ENCODE measurements at places on chromosomes 13 and 19.

GRCh38 chr19:55152017-55152416 is 3.0 kb upstream of the TNNT1 start:
- no peaks in the 10 kb centered on the region for H3K36me3 ChIP-seq
- H3K27ac ChIP-seq = no peak overlapping the region

- no peak for DNase-seq
- H3K27me3 ChIP-seq = peaks cover 10% of the 10 kb centered on the region
- no peaks in the 10 kb centered on the region for H3K36me3 ChIP-seq
- H3K4me3 ChIP-seq = no peak overlapping the region
- no peaks in the 10 kb centered on the region for H3K4me1 ChIP-seq
Measured at GRCh38 chr19:5345895-5346386, 5.3 kb upstream of the PTPRS start.

DNA sequence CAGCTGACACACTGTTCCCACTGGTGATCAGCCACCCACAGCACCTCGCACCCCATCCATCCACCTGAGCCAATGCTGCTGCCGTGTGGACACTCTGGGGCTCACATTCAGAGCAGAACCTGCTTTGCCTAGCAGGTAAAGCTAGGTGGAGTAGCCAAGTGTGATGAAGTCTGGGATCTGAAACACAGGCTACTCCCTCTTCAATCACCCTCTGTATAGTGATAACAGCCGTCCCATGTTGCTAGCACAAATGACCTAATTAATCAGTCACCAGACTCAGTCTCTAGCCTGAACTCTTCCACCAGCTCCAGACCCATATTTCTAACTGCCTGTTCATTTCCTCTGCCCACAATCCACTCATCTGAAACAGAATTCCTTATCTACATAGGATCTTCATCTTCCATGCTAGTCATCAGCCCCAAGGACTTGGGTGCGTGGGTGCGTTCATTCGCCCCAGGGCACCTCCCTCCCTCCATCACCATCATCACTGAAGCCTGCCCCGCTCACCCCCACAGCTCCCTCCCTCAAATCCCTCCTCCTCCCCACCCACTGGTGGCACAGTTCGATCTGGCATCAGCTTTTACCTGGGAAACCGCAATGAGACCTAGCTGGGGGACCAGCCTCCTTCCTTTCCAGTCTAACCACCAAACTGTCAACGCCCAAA is 19.8 kb downstream of the STK24 start:
- H3K4me1 ChIP-seq = peaks cover 18% of the 10 kb centered on the region
- H3K4me3 ChIP-seq = no peak overlapping the region
- H3K27me3 ChIP-seq = no peaks in the 10 kb centered on the region
- no peak overlapping the region for H3K27ac ChIP-seq

DNA sequence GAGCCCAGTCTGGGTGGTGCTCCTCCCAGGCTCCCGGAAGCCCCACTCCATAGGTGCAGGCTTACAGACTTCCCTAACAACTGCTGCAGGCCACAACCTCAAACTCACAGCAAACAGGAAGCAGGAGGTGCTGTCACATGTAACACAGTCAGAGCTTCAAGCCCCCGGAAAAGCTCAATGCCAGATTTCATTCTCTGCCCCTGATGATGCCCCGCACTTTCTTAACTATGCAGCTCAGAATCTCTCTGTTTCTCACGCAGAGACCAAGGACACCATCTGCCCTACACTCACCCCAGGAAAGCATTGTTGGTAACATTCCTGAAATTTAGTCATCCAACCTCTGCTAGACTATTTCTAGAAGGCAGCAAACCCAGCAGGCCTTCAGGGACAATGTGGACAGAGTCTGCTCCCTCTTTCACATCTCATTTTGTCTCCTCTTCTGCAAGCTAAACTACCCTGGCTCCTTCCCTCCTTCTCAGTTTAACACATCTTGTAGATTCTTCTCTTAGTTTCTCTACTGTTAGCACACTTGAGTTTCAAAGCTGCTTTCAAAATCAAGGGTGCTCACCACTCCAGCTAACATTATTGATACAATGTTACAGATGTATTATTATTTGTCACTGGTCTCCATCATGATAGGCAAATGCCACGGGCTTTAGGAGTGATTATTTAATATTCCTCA is 162.5 kb downstream of the KCTD12 start:
- no peaks in the 10 kb centered on the region for H3K27me3 ChIP-seq
- H3K4me1 ChIP-seq = no peaks in the 10 kb centered on the region
- H3K27ac ChIP-seq = no peak overlapping the region
- no peak overlapping the region for H3K4me3 ChIP-seq

DNA sequence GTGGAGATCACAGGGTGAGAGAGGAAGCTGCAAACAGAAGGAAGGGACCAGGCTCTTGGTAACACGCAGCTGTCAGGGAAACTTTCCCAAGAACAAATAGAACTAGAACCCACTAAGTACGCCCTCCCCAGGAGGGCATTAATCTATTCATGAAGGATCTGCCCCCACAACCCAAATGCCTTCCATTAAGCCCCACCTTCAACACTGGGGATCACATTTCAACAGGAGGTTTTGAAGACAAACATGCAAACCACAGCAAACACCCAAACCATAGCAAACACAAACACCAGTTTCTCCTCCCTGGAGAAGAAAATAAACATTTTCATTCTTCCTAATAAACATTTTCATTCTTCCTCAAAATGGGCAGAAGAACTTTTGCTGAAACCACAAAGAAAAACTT is 329.6 kb downstream of the EFNB2 start:
- no peak overlapping the region for H3K4me3 ChIP-seq
- no peaks in the 10 kb centered on the region for H3K27me3 ChIP-seq
- no peak overlapping the region for H3K27ac ChIP-seq
- no peaks in the 10 kb centered on the region for H3K36me3 ChIP-seq

DNA sequence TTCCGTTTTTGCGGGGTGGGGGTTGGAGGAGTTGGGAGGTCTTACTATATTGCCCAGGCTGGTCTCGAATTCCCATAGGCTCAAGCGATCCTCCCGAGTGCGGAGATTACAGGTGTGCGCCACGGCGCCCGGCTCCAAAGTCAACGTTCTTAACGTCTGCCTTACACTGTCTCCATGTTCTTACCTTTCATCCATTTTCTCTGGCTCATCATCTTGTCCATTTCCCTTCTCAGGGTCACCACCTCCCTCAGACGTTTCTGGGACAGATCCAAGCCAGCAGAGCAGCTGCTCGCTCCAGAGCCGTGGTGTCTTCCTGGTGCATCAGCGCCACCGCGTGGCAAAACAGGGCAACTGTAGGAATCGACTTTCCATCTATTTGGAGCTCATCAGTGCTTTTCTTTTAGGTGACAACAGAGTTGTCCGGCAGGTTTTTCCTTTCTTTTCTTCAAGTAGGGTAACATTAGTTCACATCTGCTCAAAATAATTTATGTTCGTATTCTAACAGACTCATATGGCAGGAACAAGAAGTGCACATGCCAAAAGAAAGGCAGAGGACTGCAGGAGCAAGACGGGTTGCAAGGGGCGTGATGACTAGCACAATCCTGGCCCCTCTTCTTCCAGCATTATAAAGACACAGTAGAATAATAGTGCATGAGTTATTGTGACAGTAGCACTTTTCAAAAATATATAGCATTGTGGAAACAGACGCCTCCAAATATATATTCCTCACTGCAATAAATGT is 103.1 kb upstream of the ABCC4 start:
- H3K36me3 ChIP-seq = no peaks in the 10 kb centered on the region
- peaks cover 9% of the 10 kb centered on the region for H3K27me3 ChIP-seq
- no peak overlapping the region for H3K27ac ChIP-seq
- no peaks in the 10 kb centered on the region for H3K4me1 ChIP-seq
- H3K4me3 ChIP-seq = peak overlapping the region; percentile 38

GRCh38 chr13:98537306-98537705 is 39.6 kb downstream of the STK24 start:
- no peaks in the 10 kb centered on the region for H3K27me3 ChIP-seq
- no peak overlapping the region for H3K4me3 ChIP-seq
- no peak overlapping the region for H3K27ac ChIP-seq
- no peak for DNase-seq
- peaks cover 5% of the 10 kb centered on the region for H3K36me3 ChIP-seq

GRCh38 chr19:7980168-7980567 is 25.3 kb downstream of the ELAVL1 start:
- no peak overlapping the region for H3K27ac ChIP-seq
- DNase-seq = peak; percentile 73
- no peak overlapping the region for H3K4me3 ChIP-seq
- peaks cover 14% of the 10 kb centered on the region for H3K4me1 ChIP-seq
- H3K36me3 ChIP-seq = peaks cover 93% of the 10 kb centered on the region
- no peaks in the 10 kb centered on the region for H3K27me3 ChIP-seq

- peak overlapping the region; percentile 95 for H3K27ac ChIP-seq
- peaks cover 36% of the 10 kb centered on the region for H3K4me1 ChIP-seq
- H3K27me3 ChIP-seq = no peaks in the 10 kb centered on the region
- peak overlapping the region; percentile 63 for H3K4me3 ChIP-seq
- no peaks in the 10 kb centered on the region for H3K36me3 ChIP-seq
- peak; percentile 85 for DNase-seq
Measured at GRCh38 chr13:97224544-97225300, 2.6 kb downstream of the MBNL2 start.

DNA sequence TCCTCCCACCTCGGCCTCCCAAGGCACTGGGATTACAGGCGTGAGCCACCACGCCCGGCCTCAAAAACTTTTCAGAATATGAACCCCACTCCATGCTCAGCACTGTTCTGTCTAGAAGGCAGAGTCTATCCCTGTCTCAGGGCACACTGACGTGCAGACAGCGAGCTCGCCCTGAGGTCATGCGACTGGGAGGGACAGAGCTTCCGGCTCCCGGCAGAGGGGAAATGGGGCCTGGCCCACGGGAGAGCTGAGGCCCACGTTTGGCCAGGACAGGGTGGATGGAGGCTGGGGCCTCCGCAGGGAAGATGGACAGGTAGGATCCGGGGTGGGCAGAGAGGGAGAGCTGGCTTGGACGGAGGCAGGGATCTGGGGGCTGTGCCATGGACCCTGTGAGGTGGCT is 2.8 kb upstream of the AZU1 start:
- H3K36me3 ChIP-seq = no peaks in the 10 kb centered on the region
- peaks cover 30% of the 10 kb centered on the region for H3K27me3 ChIP-seq
- no peak for DNase-seq
- no peak overlapping the region for H3K4me3 ChIP-seq
- no peaks in the 10 kb centered on the region for H3K4me1 ChIP-seq

GRCh38 chr19:1169921-1170885 is 3.9 kb downstream of the SBNO2 start:
- H3K4me1 ChIP-seq = peaks cover 42% of the 10 kb centered on the region
- no peaks in the 10 kb centered on the region for H3K27me3 ChIP-seq
- no peak for DNase-seq
- H3K36me3 ChIP-seq = peaks cover 26% of the 10 kb centered on the region

GRCh38 chr13:63629591-63629990 is 2213.9 kb upstream of the PCDH20 start:
- no peaks in the 10 kb centered on the region for H3K27me3 ChIP-seq
- no peaks in the 10 kb centered on the region for H3K4me1 ChIP-seq
- no peaks in the 10 kb centered on the region for H3K36me3 ChIP-seq
- DNase-seq = no peak
- H3K4me3 ChIP-seq = no peak overlapping the region
- no peak overlapping the region for H3K27ac ChIP-seq

DNA sequence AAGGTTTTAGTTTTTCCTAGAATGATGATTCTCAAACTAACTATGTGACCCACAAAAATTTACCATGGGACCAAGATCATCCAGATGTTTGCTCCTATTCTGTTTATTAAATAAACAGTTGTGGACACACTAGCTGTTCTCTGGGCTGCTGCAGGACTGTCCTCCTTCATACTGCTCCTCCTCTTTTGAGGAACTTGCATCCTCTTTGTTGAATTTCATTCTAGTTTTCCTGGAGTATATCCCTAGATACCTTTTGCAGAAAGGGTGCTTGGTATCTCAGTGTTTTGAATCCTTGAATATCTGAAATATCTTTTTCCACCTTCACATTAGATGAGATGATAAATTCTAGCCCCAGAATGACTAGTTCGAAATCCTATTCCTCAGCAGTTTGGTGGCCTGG is 24.1 kb downstream of the VASP start:
- H3K27ac ChIP-seq = no peak overlapping the region
- no peak overlapping the region for H3K4me3 ChIP-seq
- no peak for DNase-seq
- H3K27me3 ChIP-seq = peaks cover 15% of the 10 kb centered on the region

DNA sequence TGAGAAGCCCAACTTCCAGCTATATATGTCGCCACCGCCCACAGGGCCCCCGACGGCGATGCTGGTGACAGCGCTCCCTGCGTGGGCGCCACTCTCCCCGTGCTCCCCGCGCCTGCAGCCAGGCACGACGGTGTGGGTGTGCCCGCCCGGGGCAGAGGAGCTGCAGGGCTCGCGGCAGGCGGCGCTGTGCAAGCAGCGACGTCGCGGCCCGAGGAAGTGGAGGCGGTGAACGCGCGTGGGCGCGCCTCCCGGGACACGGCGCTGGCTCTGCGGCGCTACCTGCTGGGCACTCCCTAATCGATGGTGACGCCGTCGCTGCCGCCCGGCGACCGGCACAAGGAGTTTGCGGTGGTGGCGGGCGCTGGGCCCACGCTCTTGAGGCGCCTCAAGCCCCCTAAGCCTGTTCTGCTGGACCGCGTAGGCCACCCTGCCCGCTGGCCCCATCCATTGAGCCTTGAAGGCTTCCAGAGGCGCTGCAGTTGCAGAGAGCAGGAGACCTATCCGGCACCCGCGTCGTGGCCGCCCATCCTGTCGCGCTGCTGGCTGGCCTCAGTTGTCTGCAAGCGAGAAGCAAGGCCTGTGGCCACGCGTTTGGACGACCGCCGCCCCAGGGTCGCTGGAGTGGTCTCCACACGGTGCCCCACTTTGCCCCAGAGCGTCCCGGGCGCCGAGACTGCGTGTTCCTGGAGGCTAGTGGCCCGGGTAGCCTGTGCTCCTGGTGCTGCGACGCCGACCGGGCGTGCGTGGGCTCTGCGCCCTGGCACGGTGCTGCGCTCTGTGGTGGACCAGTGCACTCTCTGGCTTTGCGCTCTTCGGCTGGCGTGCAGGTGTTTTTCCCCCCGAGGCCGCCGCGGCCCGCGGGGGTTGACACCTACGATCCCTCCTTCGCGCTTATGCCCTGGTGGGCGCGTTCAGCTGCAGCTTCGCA is 23.1 kb downstream of the LRFN3 start:
- H3K4me3 ChIP-seq = no peak overlapping the region
- peaks cover 35% of the 10 kb centered on the region for H3K27me3 ChIP-seq
- no peak overlapping the region for H3K27ac ChIP-seq
- no peaks in the 10 kb centered on the region for H3K36me3 ChIP-seq
- DNase-seq = no peak

GRCh38 chr19:13537454-13537853 is 31.2 kb upstream of the CACNA1A start:
- no peaks in the 10 kb centered on the region for H3K36me3 ChIP-seq
- no peak for DNase-seq
- no peaks in the 10 kb centered on the region for H3K4me1 ChIP-seq
- H3K4me3 ChIP-seq = no peak overlapping the region

DNA sequence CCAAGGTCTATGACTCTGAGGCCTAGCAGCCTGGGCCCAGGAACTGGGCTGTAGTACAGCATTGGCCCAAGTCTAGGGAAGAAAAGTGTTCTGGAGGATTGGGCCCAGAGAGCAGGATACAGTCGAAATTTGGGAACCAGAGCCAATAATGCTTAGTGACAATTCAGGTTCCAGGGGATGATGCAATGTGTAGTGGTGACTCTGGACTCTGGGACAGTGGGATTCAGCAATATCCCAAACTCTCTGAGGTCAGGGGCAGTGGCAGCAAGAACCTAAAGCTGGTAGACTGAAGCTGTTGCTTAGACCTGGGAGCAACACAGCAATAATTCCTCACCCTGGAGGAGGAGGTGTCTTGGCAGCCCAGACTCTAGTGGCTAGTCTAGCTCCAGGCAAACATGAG is 545.5 kb upstream of the ARGLU1 start:
- DNase-seq = no peak
- no peak overlapping the region for H3K4me3 ChIP-seq
- no peak overlapping the region for H3K27ac ChIP-seq
- no peaks in the 10 kb centered on the region for H3K27me3 ChIP-seq
- H3K4me1 ChIP-seq = no peaks in the 10 kb centered on the region

Measured in large intestine (tissue), 12 donors.